ENCODE measurements at places on chromosomes 4 and X. TPM values are rescaled to one million over a fixed set of nuclear protein-coding genes. Genes with fewer than 3 reads are reported as not detected.

- no peak for DNase-seq
Measured at GRCh38 chr4:24999392-25000089, 31.2 kb downstream of the LGI2 start.

- peak; percentile 80 for DNase-seq
Measured at GRCh38 chr4:142817442-142817841, 28.7 kb downstream of the INPP4B start.

DNA sequence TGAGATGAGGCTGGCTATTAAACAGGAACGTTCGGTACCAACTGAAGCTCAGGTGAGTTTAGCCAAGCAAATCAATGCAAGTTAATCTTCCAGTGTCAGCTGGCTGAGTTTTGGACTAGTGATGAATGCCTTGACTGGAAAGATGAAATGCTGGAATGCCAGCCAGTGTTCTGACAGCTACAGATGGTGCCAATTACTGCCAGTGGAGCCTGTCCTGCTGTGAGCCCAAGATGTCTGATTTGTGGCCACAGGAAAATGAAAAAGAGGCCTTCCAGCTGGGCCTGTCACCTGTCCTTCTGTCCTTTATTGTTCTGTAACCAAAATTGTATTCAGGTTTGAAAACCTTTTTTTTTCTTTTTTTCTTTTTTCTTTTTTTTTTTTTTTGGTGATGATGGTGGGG is 223.1 kb downstream of the AFF2 start:
- DNase-seq, result no peak

SHOX gene
- not detected for total RNA-seq

DNA sequence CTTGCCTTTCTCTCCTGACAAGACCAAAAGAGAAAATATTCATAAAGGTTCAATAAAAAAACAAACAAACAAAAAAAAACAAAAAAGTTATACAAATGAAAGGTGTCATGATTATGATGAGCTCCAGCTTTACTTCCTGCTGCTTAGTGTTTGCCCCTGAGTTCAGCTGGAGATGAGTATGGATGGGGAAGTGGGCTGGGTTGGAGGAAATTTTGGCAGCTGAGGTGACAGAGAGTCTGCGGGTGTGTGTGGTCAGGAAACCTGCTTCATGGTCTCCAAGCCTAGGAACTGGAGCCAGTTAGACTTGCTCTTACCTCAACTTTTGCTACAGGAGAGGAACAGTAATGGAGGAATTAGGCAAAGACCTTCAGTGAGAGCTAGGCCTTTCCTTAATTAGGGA is 4.3 kb upstream of the CYSLTR1 start:
- peak; percentile 18 for DNase-seq

- DNase-seq, result peak; percentile 16
Measured at GRCh38 chrX:111100191-111100590, 4.2 kb downstream of the PAK3 start.

DNA sequence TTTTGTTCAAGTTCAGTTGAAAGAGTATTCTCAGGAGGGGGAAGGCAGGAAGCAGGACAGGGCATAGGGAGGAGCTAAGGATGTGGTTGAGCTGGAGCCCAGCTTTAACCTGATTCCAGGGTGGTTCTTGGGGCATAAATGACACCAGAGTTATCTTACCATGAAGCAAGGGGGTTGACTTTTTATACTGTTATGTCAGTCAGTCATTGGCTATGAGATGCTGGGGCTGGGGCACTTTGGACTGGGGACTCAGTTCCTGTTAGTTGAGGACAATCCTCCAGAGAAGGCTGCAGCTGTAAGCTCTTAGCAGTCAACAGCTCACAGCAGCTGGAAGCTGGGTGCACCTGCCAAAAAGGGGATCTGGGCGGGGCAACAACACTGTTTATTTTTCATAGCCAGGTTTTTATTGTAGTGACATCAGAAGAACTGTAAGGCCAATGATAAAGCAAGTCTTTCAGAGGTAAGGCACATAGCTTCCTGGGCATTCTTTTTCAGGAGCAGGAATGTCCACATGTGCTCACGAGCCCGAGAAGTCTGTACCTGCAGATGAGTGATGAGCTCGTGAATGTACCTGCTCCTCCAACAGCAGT is 78.5 kb downstream of the MID1IP1 start:
- peak; percentile 12 for DNase-seq

TMPRSS11D gene
- total RNA-seq, result not detected

- DNase-seq, result no peak
Measured at GRCh38 chr4:105607876-105608275, 55.5 kb downstream of the ARHGEF38 start.

GRCh38 chr4:143554728-143555597 is 41.5 kb downstream of the SMARCA5 start:
- DNase-seq, result peak; percentile 14

DNA sequence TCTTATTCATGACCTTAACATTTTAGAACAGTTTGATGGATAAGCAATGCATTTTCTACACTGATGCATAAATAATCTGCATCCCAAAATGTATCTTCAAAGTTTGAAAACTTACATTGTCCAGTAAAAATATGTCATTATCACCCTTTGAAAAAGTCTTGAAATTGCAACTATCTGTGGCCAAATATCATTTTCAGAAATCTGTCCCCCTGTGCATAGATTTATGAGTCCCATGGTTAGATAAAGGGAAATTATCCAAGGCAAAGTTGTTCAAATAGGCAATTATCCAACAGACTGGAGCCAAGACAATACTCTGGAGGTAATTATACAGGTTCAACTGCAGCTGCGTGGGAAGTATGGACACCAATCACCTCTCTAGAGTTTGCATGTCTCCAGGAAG is 182.5 kb upstream of the INTU start:
- no peak for DNase-seq

Data from activated naive CD4-positive, alpha-beta T cell treated with anti-CD3 and anti-CD28 coated beads for 36 hours (primary cell).